ENCODE measurements at places on chromosomes 12 and 14. TPM values are rescaled to one million over a fixed set of nuclear protein-coding genes. Genes with fewer than 3 reads are reported as not detected.

GRCh38 chr12:2453761-2454090, 341.0 kb upstream of the FKBP4 start:
- H3K27me3 ChIP-seq, result no peaks in the 10 kb centered on the region
- no peak overlapping the region for H3K4me3 ChIP-seq
- peaks cover 6% of the 10 kb centered on the region for H3K4me1 ChIP-seq
- H3K27ac ChIP-seq, result no peak overlapping the region

DNA sequence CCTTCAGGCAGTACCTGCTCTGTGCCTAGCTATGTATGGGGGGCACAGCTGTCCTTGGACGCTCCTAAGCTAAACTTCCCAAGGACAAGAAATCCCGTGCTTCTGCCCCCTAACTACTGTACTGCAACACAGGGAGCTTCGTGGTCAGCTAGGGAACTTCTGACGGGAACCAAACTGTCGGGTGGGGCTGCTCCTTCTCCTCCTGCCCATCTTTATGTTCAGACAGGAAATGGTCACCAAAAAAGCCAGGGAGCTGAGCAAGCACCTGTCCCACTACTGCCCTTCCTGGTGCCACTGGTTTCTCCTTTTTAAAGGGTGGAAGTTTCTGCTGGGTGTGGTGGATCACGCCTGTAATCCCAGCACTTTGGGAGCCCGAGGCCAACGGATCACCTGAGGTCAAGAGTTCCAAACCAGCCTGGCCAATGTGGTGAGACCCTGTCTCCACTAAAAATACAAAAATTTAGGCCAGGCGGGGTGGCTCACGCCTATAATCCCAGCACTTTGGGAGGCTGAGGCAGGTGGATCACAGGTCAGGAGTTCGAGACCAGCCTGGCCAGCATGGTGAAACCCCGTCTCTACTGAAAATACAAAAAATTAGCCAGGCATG, 26.6 kb downstream of the PXN start:
- H3K4me3 ChIP-seq, result no peak overlapping the region
- peaks cover 10% of the 10 kb centered on the region for H3K4me1 ChIP-seq
- peak overlapping the region; percentile 85 for H3K27ac ChIP-seq
- no peaks in the 10 kb centered on the region for H3K27me3 ChIP-seq
- DNase-seq, result no peak
- no peaks in the 10 kb centered on the region for H3K36me3 ChIP-seq

DNA sequence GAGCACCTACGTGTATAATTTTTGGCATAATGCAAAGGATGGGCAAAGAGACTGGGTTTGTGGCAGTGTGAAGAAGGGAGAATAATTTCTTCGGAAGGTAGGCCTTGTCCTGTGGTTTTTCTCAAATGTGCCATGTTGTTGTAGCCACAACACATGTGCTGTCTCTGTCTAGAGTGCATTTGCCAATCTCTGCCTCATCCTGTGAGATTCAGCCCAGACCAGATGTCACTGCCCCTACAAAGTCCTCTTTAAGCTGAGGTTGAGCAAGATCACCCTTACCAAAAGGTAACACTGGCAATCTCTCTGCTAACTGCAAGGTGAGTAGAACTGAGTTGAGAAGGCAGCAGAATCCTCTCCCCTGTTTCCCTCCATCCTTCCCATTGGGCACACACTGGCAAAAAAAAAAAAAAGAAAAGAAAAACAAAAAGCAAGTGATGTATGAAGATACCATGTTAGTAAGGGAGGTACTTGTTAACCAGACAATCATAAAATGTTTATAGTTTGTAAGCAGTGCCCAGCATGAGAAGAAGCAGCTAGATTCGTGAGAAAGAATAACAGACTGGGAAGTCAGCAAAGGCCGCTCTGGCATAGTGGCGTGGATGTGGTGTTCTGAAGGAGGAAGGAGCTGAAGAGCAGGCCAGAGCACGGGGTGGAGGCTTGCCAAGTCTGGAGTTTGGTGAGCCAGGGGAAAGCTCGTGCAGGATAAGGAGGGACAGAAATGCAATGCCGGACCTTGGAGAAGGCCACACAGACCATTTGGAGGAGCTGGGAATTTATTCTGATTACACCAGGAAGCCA, 18.9 kb downstream of the DYRK2 start:
- H3K4me3 ChIP-seq, result no peak overlapping the region
- no peak for DNase-seq
- no peaks in the 10 kb centered on the region for H3K27me3 ChIP-seq
- peaks cover 21% of the 10 kb centered on the region for H3K4me1 ChIP-seq

DNA sequence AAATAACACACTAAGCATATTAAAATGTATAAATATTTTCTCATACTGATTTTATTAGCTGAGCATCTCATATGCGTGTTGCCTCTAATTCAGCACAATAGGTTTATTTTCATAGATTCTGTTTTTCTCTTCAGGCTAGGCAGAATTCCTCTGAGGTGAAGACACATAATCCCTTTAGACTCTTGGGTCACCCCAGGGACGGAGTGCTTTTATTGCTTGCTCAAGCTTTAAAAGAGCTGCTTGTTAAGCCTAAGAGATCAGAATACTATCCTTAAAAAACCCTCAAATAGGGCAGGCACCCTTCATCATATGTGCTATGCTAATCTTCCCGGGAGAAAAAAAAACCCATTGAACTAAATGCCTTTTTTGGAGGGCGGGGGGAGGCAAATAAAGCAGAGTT, 390.1 kb downstream of the KCNH5 start:
- no peak overlapping the region for H3K27ac ChIP-seq
- no peak overlapping the region for H3K4me3 ChIP-seq

Gene MFAP5
- 4.4 TPM for total RNA-seq

GRCh38 chr12:97713270-97713669, 250.7 kb downstream of the RMST start:
- no peaks in the 10 kb centered on the region for H3K36me3 ChIP-seq
- no peak overlapping the region for H3K27ac ChIP-seq
- H3K4me3 ChIP-seq, result no peak overlapping the region
- no peaks in the 10 kb centered on the region for H3K27me3 ChIP-seq
- no peaks in the 10 kb centered on the region for H3K4me1 ChIP-seq
- no peak for DNase-seq

Gene CD163
- 596 TPM for total RNA-seq

GRCh38 chr14:70619708-70620107, 19.3 kb upstream of the MED6 start:
- H3K36me3 ChIP-seq, result no peaks in the 10 kb centered on the region
- H3K27me3 ChIP-seq, result no peaks in the 10 kb centered on the region
- H3K4me1 ChIP-seq, result no peaks in the 10 kb centered on the region
- no peak for DNase-seq
- H3K27ac ChIP-seq, result no peak overlapping the region
- H3K4me3 ChIP-seq, result no peak overlapping the region

DNA sequence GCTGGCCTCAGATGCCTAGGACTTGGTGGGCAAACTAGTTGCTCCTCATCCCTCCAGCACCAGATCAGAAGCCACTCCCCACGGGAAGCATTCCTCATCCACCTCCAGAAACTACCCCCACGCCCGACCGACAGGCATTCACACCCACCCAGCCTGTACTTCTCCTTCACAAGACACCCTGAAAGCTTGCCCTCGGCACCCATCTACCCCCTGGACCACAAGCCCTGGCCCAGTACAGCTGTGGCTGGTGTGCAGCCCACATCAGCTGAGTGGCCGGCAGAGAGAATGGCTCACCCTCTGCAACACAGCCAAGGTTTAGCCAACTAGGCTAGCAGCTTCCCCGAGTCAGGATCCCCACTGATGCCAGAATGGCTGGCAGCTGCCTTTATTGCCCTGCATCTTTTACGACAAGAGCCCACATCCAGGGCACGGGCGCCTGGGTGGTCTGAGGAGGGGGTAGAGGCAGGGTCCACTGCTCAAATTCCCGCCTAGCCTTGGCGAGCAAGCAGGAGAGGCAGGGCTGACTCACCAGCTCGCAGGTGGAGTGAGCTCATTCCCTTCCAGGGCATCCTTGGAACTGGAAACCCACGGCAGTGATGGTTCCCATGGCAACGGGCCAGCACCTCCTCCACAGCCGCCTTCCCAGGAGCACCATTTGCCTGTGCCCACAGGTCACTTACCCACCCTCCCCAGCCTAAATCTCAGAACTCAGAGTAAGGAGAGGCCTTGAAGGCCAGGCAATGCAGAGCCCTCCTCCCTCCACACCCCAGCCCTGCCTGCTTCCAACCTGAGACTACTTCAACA, 17.1 kb downstream of the ACTN1 start:
- no peak overlapping the region for H3K27ac ChIP-seq
- peaks cover 3% of the 10 kb centered on the region for H3K36me3 ChIP-seq
- peaks cover 74% of the 10 kb centered on the region for H3K4me1 ChIP-seq

DNA sequence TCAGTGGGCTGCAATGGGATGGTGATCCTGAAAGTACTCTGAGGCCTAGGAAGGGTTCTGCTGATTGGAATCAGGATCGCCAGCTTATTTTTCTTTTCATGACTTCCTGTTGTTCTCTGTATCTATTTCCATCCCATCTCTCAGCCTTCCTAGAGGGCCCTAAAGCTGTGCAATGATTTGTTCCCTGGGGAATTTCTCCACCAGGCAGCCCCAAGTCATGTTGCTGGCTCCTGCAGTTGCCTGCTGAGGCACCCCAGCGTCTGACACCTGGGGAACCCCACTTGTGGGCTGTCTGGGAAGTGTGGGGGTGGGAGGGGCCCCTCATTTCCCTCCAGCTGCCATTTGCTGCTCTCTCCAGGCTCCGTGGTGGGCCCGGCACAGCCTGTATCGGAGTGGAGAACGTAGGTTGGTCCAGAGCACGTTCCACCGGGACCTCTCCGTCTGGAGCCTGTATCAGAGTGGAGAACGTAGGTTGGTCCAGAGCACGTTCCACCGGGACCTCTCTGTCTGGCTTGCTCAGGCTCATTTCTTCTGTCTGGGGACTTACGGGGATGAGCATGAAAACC, 138.3 kb downstream of the TSPAN9 start:
- no peak overlapping the region for H3K4me3 ChIP-seq
- no peak overlapping the region for H3K27ac ChIP-seq
- no peaks in the 10 kb centered on the region for H3K36me3 ChIP-seq
- peaks cover 21% of the 10 kb centered on the region for H3K4me1 ChIP-seq
- H3K27me3 ChIP-seq, result no peaks in the 10 kb centered on the region

DNA sequence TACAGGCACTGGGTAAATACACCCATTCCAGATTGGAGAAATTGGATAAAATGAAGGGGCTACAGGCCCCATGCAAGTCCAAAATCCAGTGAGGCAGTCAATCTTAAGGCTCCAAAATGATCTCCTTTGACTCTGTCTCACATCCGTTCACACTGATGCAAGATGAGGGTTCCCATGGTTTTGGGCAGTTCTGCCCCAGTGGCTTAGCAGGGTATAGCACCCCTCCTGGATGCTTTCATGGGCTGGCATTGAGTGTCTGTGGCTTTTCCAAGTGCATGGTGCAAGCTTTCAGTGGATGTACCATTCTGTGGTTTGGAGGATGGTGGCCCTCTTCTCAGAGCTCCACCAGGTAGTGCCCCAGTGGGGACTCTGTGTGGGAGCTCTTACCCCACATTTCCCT, 427.2 kb downstream of the TRHDE start:
- H3K36me3 ChIP-seq, result no peaks in the 10 kb centered on the region
- no peak overlapping the region for H3K27ac ChIP-seq
- no peak for DNase-seq
- no peak overlapping the region for H3K4me3 ChIP-seq
- no peaks in the 10 kb centered on the region for H3K27me3 ChIP-seq

- H3K36me3 ChIP-seq, result no peaks in the 10 kb centered on the region
- H3K27ac ChIP-seq, result peak overlapping the region; percentile 53
- H3K4me3 ChIP-seq, result no peak overlapping the region
- peak; percentile 43 for DNase-seq
- no peaks in the 10 kb centered on the region for H3K27me3 ChIP-seq
- H3K4me1 ChIP-seq, result no peaks in the 10 kb centered on the region
These were observed 435.0 kb downstream of the GXYLT1 start for GRCh38 chr12:41709463-41710285.

Measured in lung (tissue), 17 donors.